SIG-M5 (cell line): ENCODE measurements at places on chromosomes 11 and 22.

- DNase-seq: no peak
Measured at GRCh38 chr11:10289765-10290380, 4.1 kb downstream of the SBF2 start.

DNA sequence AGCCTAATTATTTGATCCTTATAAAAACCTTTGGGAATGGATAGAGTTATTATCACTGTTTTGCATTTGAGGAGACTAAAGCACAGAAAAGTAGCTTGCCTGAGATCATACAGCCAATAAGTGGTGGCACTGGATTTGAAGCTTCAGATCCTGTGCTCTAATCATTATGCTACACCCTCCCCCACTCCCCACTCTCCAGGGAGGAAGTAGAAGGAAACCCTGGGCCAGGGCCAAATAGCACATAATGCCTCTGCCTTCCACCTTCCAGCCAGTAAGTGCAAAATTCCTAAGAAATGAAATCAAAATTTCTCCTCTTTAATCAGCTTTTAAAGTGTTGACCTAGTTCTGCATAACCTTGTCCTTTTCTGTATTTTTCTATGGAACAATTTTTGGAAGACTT is 61.6 kb downstream of the SIK2 start:
- no peak for DNase-seq

DNA sequence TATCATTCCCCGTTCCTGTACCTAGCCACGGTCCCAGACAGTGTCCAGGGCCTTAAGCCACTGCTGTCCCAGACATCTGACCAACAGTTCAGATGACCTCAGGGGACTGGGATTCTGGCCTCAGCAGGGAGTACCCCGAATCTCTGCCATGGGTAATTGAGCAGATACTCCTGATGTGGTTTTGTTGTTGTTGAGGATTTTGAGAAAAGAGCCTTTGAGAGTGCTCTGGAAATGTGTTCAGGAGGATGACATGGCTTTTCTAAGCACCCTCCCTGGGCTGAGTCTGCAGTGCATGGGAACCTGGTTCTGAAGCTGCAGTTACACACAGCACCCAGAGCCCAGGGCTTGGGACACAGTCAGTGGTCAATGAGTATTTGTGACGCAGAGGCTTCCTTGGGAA is 30.4 kb downstream of the ADAMTS15 start:
- no peak for DNase-seq

DNA sequence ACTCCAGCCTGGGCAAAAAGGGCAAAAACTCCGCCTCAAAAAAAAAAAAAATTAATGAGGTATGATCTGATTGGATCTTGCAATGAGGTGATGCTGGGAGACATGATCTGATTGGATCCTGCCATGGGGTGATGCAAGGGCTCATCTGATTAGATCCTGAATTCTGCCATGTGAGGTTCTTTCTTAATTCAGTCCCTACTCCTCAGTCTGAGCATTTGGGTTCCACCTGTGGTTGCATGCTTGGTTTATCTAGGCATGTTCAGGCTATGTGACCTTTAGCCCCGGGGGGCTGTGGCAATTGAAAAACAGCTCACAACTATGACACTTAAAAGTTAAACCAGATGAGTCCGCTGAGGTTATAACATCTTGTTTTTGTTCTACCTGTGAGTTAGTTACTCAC is 4.8 kb upstream of the TRIM6 start:
- DNase-seq: no peak

DNA sequence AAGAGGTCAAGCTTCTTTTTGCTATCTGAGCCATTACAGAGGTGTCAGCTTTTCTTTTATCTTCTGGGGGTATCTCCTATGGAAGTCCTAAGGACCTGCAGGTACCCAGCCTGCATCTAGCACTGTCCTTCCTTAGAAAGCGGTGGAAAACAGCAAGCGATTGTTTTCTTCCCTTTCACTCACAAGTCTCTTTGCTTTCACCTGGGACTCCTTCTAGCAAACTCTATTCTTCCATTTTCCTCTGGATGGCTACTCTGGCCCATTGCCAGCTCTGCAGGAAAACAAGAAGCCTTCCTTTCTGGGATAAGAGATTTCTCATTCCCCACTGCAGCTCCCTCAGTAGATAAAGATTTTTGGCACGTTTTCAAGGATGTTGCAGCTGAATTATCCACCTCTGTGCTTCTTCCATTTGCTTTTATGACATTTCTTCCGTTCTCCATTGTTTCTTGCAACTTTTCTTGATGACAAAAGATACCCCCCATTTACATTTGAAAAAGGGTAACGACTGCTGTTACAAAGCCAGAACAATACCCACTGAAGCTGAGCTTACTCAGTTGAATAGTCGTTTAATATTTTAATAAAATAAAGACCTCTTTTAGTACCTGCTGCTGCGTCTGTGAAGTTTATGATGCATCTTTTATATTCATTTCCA is 40.2 kb upstream of the BDNF start:
- DNase-seq: no peak

DNA sequence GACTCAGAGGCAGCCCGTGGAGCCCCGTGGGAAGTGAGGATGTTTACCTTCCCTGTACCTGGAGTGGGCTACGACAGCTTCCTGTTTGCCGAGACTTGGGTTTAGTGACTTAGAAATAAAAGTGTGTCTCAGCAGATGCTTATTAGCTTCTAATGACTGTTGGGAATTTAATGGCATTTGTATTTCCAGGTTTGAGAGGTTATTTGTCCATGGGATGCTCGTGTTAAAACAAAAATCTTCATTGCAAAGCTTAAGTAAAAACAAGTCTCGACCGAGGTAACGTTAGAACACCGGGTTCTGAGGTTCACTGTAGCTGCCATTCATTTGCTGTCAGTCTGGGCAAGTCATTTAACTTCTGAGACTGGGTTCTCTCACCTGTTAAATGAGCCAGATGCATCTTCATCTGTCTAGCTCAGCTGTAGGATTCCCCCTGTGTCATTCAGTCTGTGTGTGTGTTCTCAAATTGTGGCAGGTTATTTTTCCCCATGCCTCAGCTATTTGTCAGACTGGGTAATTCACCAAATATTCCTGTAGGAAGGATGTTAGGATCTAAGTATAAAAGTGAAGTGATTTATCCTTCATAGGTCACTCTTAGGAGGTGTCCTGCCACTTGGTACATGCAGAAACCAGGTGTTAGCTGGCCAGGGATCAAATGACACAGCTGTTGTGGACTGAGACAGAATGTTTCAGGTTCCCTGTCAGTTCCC is 791 bp downstream of the EI24 start:
- DNase-seq: no peak
